Bronchus fibroblast of lung (primary cell): ENCODE measurements at places on chromosomes 5 and 9. TPM values are rescaled to one million over a fixed set of nuclear protein-coding genes. Genes with fewer than 3 reads are reported as not detected.

RASEF gene
- under 0.01 TPM in 1 of 2 replicates, not detected in the other for total RNA-seq

TPRN gene
- 6.1 and 6.4 TPM in 2 replicates for total RNA-seq

ACOT12 gene
- total RNA-seq, result 0.84 and 1.2 TPM in 2 replicates

ELL2 gene
- 38.5 and 44.9 TPM in 2 replicates for total RNA-seq

FGF10 gene
- total RNA-seq, result 1.0 TPM in 2 replicates

KIAA1958 gene
- 0.84 and 0.89 TPM in 2 replicates for total RNA-seq
